NCI-H2029 (cell line): ENCODE measurements at places on chromosomes 1 and 21.

DNA sequence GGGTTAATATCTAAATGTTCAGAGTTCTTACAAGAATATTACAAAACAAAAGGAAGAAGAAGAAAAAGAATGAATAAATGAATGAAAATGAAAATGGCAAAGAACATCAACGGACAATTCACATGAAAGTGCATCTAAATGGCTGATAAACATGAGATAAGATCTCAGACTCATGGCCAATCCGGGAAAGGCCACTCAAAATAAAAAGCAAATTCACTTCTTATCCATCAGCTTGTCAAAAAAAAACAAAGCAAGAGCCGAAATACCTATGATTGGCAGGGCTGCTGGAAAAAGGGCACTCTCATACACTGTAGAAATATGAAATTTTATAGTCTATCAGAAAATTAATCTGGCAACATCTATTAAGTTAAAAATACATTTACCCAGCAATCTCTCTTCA is 103.6 kb upstream of the EDEM3 start:
- no peak for DNase-seq

DNA sequence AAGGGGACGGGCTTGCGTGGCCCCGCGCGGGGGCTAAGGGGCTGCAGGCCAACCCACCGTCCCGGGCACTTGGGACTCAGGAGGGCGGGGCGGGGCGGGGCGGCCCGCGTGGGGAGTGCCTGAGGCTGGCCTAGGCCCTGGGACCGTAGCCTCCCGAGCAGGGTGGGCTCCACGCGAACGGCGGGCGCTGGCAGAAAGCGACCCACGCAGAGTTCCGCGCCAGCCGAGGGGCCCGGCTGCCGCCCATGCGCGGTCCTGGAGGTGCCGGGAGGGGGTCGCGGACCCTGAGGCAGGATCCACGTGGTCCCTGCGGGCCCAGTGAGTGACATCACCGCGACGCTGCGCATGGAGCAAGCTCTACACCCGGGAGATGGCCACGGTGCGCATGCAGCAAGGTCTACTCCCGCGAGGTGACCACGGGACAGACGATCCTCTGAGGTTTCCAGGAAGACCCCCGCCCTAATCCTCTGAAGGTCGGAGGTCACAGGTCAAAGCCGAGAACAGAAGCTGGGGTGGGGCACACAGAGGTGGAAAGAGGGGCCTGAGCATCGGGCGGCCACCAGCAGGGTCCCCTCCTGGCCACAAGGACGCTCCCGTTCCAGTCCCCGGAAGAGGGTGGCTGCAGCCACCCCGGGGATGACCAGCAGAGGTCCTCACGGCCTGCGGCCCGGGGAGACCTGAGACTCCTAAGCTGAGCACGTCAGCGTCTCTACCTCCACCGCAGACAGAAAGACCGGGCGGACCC is 13.5 kb upstream of the SLC19A1 start:
- DNase-seq: peak; percentile 16

GRCh38 chr1:64923294-64923718 is 43.0 kb downstream of the JAK1 start:
- DNase-seq: peak; percentile 13

DNA sequence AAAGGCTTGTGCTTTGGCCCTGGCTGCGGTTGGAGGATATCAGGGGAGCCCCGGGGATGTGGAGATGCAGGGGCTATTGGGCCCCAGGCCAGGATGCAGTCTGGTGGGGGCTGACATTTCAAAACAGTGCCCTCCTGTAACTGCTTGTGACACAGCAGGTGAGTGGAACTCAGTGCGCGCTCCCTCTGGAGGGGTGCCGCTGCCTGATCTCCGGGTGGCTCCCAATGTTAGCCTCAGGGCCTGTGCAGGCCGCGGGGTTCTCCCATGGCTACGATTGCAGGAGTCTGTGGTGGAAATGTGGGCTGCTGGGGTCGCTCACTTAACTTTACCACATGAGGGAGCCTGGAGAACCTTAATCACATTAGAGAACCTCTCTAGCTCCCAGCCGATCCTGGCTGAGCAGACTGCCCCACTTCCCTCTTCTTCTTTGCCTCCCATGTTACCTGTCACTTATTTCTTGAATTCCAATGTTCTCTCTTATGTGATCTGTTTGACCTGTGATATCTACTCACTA is 163.2 kb downstream of the FMN2 start:
- DNase-seq: no peak

DNA sequence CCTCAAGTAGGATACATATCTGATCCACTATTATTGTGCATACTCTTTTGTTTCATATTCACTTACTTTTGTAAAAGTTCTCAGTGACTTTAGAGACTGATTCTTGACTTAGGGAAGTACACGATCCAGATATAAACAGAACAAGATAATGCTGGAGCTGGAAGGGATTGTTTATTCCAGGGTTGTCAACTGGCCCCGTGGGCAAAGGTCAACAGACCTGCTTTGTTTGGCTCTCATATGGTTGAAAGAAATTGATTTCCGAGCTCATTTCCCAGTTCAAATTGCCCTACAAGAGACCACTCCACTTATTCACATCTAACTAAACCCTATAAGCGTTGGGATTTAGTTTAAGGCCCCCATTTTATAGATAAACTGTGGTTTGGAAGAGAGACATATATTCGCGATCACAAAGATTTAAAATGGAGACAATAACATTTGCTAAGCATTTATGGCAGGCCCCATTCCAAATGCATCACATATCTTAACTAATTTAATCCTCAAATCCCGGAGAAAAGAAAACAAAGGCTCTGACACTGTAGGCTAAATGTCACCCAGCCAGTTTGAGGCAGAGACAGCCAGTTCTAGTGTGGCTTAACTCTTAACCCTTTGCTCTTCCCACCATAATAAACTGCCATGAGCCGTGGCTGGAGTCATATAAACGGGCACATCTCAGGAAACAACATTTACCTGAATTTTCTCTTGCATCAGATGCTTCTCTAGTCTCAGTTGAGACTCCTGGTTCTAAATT is 20.6 kb downstream of the REG4 start:
- DNase-seq: no peak

GRCh38 chr1:244067893-244068292 is 16.8 kb downstream of the ZBTB18 start:
- no peak for DNase-seq

- DNase-seq: peak; percentile 93
Measured at GRCh38 chr1:44289530-44289929, 65.5 kb downstream of the ERI3 start.

- no peak for DNase-seq
Measured at GRCh38 chr1:48033495-48034045, 36.4 kb upstream of the TRABD2B start.

DNA sequence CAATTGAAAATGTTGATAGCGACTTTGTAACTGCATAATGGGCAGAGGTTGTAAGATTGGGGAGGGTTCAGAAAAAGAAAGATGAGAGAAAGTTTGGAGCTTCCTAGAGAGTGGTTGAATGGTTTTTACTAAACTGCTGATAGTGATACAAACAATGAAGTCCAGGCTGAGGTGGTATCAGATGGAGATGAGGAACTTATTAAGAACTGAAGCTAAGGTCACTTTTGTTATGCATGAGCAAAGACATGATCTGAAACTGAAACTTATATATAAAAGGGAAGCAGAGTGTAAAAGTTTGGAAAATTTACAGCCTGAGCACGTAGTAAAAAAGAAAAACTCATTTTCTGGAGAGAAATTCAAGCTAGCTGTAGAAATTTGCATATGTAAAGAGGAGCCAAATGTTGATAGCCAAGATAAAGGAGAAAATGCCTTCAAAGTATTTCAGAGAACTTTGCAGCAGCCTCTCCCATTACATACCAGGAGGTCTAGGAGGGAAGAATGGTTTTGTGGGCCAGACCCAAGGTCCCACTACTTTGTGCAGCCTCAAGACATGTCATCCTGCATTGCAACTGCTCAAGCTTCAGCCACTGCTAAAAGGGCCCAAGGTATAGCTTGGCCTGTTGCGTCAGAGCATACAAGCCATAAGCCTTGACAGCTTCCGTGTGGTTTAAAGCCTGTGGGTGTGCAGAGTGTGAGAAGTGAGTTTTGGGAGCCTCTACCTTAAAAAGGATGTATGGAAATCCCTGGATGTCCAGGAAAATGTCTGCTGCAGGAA is 843.9 kb downstream of the AMY1C start:
- DNase-seq: no peak

DNA sequence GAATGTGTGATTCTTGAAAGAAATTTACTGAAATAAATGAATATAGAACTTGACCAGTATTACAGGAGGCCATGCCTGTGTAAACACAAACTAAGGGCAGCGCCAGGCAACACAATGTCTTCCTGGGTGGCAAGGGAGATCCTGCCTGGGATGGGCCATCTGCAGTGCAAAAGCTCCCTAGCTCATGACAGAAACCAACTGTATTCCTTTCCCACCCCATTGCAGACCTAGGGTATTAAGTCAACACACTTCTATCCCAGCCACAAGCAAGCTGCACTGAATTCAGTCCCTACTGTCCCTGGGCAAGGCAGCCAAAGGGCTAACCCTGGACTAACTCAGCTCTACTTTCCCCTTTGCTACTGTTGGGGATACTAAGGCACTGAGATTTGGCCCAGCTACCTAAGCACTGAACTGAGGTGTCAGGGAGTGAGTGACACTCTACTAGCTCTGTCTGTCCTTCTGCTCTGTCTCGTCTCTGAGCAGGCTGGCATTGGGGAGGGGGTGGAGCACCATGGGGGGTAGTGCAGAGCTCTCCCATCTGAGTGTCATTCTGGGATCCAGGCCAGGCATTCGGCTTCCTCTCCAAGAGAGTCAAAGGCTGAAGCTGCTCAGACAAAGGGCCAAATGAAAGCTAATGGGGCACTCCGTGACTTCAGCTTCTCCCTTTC is 2.5 kb downstream of the INKA2 start:
- peak; percentile 48 for DNase-seq

DNA sequence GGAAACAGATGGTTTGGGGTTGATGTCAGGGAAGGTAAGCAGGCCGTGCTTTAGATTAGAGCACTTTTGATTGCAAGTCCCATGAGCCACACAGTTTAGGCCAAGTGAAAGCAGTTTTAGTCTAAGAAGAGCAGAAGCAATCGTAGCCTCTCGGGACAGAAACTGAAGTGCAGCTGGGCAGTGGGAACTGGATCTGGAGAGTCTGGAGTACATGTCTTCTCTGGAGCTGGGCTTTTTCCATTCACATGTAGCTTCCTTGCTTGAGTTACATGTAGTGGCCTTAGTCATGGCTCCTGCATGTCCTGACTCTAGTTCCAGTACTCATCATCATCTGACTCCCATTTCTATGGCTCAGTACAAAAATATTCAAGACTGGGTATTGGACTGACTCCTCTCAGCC is 16.7 kb downstream of the CAMTA1 start:
- no peak for DNase-seq

GRCh38 chr1:17359031-17359430 is 13.0 kb upstream of the PADI6 start:
- DNase-seq: no peak

GRCh38 chr1:160925652-160926244 is 28.9 kb downstream of the ITLN2 start:
- DNase-seq: no peak

GRCh38 chr21:45875416-45875760 is 106.2 kb upstream of the COL6A1 start:
- DNase-seq: no peak

GRCh38 chr1:24966121-24966723 is 36.1 kb upstream of the RUNX3 start:
- no peak for DNase-seq

DNA sequence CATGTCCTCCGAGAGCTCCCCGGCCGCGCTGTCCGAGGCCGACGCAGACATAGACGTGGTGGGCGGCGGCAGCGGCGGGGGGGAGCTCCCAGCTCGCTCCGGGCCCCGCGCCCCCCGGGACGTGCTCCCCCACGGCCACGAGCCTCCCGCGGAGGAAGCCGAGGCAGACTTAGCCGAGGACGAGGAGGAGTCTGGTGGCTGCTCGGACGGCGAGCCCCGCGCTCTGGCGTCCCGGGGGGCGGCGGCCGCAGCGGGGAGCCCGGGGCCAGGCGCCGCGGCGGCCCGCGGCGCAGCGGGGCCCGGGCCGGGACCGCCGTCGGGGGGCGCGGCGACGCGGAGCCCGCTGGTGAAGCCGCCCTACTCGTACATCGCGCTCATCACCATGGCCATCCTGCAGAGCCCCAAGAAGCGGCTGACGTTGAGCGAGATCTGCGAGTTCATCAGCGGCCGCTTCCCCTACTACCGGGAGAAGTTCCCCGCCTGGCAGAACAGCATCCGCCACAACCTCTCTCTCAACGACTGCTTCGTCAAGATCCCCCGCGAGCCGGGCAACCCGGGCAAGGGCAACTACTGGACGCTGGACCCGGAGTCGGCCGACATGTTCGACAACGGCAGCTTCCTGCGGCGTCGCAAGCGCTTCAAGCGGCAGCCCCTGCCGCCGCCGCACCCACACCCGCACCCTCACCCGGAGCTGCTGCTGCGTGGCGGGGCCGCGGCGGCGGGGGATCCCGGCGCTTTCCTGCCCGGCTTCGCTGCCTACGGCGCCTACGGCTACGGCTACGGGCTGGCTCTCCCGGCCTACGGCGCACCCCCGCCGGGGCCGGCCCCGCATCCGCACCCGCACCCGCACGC is 547 bp downstream of the FOXD2 start:
- peak; percentile 23 for DNase-seq

GRCh38 chr1:236027104-236027503 is 37.8 kb downstream of the NID1 start:
- DNase-seq: no peak

GRCh38 chr1:113243529-113243928 is 146.8 kb upstream of the MAGI3 start:
- DNase-seq: no peak

DNA sequence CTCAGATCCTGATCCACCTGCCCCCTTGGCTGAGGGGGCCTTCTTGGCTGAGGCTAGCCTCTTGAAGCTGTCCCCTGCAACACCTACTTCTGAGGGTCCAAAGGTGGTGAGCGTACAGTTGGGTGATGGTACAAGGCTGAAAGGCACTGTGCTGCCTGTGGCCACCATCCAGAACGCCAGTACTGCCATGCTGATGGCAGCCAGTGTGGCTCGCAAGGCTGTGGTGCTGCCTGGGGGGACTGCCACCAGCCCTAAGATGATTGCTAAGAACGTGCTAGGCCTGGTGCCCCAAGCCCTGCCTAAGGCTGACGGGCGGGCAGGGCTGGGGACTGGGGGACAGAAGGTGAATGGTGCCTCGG is 5.2 kb downstream of the ZNF687 start:
- DNase-seq: no peak

- no peak for DNase-seq
Measured at GRCh38 chr1:93016171-93016570, 54.9 kb upstream of the DIPK1A start.

- DNase-seq: no peak
Measured at GRCh38 chr1:105419030-105419429, 1637.4 kb upstream of the PRMT6 start.

DNA sequence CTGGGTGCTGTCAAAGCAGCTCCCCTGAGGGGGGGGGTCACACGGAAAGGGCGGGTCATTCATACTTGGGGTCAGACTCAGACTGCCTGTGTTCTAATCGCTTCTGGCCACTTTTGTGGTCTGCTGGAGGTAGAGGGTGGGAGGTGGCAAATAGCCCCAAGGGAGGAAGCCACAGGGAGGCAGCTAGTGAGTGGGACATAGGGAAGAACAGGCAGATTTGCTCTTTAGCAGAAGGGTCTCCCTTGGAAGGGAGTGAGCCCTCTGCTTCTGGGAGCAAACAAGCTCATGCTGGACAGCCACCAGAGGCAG is 24.5 kb downstream of the ACOT11 start:
- no peak for DNase-seq
